Lower lobe of right lung (tissue), 2 donors: ENCODE measurements at places on chromosomes 11 and 22. TPM values are rescaled to one million over a fixed set of nuclear protein-coding genes. Genes with fewer than 3 reads are reported as not detected.

The RELA gene
- total RNA-seq, result 68.9 TPM

The DBX1 gene
- not detected for total RNA-seq

The DLG2 gene
- 7.2 TPM for total RNA-seq

The CAPN5 gene
- total RNA-seq, result 7.2 TPM

The TRIM22 gene
- total RNA-seq, result 224 TPM

The SCUBE2 gene
- 7.1 TPM for total RNA-seq

The GRAP2 gene
- 9.5 TPM for total RNA-seq

The TIMP3 gene
- total RNA-seq, result 390 TPM

The HBD gene
- not detected for total RNA-seq

The FOLR3 gene
- total RNA-seq, result 53.1 TPM

The NDUFV1 gene
- total RNA-seq, result 143 TPM

The NFAM1 gene
- 21.8 TPM for total RNA-seq

The PLAAT2 gene
- 2.9 TPM for total RNA-seq

The NDUFC2 gene
- 130 TPM for total RNA-seq

The FUT4 gene
- 7.1 TPM for total RNA-seq

The SDHAF2 gene
- total RNA-seq, result 35.2 TPM

The OR5B21 gene
- not detected for total RNA-seq

The PDGFD gene
- 3.9 TPM for total RNA-seq

The GAL gene
- total RNA-seq, result not detected

The PRR5 gene
- total RNA-seq, result 9.6 TPM

The GGTLC2 gene
- 2.7 TPM for total RNA-seq

The ELP4 gene
- total RNA-seq, result 22.1 TPM
